Thoracic aorta (tissue), 2 donors: ENCODE measurements at places on chromosomes 2 and 18.

DNA sequence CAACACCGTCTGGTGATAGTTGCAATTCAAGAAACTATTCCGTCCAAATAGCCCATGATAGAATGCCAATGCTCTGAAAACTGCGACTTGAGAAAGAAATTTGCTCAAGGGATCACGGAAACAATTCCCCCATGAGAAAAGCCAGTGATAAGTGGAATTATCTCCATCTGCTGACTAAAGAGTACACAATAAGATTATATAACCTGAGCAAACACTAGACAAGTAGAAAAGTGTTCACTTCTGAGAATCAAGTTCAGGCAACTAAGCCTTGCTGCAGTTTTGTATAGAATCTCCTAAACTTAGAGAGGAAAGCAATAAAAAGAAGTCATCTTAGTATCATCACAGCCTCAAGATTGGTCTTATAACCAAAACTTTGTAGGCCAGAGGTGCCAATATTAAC, 336.3 kb upstream of the NRXN1 start:
- no peak for DNase-seq

- DNase-seq, result no peak
These were observed 634 bp upstream of the CNDP1 start for GRCh38 chr18:74533666-74534065.

GRCh38 chr18:2917259-2918047, 70.6 kb downstream of the EMILIN2 start:
- DNase-seq, result no peak

DNA sequence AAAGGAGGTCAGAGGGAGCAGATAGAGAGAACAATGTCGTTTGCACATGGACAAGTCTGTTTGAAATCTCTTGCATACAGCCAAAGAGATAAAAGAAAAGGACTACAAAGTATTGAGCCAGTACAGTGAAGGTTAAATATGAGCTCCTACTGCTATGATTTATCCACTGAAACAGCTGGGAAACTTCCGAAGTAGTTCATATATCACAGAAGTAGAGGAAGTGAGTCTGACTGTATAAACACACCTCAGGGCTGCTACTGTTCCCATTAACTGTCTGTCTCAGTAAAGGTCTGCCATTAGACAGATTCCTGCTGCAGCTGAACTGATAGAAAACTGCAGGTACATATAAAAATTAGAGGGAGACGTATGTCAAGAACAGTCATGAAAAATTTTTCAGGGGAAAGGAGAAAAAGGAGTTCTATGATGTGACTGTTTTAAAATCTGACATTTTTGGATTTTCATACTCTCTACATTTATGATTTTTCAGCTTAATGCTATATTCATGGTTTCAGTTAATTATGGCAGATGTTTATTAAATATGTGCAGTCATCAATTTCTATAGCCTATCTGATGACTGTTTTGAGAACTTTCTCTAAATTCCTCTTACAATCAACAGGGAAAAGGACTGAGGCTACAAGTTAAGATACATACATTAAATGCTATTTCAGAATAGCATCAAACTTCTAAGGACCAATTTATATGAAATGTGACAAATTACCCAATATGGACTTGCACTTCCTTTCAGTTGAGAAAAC, 364.7 kb downstream of the ERBB4 start:
- DNase-seq, result no peak

GRCh38 chr2:88170472-88170892, 336 bp downstream of the THNSL2 start:
- no peak for DNase-seq

DNA sequence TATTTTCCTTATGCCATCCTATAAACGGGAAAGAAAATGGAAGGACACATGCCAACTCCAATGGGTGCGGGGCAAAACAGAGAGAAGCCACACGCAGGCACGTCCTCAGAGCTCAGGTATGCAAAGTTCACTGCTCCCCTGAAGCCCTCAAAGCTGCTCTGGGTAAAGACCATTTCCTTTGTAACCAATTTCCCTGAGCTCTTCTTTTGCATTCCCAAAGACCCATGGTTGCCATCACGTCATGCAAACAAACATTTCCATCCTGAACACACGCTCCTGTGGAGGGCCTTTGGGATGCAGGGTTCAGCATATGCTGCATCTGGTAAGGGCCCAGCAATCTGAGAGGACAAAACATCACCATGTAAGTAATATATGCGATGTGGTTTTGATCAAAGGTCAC, 69.4 kb downstream of the EMILIN2 start:
- DNase-seq, result no peak

DNA sequence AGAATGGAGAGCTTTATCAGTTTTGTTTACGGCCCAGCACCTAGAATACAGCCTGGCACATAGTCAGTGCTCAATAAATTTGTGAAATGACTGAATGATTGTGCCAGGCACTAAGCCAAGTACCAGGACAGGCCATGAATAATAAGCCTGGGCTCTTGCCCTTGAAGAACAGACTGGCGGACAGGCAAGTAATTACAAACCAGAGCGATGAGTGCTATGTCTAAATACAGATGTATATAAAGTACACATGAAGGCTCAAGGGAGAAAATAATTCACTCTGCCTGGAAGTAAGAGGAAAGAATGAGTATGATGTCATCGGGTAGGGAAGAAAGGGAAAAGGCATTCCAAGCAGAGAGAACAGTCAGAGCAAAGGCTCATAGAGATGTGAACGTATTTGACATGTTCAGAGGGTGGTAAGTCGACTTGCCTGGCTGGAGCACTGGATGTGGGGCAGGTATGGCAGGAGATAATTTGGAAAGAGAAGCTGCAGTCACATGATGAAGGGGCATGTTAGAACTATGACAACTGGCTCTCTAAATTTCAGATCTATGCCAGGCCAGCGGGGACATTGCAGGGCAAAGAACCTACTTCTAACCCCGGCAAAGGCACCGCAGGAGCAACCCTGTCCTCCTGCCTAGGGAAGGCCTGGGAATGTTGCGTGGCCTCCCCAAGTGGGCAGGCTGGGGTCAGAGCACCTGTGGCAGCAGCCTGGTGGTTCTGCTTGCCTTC, 119.1 kb upstream of the STPG4 start:
- no peak for DNase-seq

DNA sequence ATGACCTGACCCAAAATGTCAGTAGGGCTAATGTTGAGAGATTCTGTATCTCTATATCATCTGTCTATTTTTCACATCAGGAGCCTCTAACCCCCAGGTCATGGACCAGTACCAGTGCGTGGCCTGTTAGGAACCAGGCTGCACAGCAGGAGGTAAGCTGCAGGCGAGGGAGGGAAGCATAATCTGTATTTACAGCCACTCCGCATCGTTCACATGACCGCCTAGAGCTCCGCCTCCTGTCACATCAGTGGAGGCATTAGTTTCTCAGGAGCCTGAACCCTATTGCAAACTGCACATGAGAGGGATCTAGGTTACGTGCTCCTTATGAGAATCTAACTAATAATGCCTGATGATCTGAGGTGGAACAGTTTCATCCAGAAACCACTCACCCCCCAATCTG, 180.6 kb downstream of the RDH14 start:
- DNase-seq, result no peak

DNA sequence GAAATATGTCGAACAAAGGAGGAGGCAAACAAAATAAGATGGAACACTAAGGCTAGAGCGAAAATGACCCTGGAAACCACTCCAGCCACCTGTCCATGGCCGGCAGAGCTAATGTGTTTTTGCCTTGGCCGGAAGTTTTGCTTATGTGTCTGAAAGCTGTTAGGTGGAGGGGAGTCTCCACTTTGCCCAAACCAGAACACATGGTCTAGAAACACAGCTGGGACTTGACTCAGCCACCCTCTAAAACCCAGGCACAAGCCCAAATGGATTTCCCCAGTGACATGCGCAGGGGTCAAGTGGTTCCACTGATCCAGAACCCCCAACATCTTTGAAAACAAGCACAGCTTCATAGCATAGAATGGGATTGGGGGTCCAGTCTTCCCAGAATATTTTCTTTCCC, 159.3 kb downstream of the ZBTB7C start:
- DNase-seq, result no peak

GRCh38 chr2:186629250-186629996, 39.6 kb downstream of the ITGAV start:
- DNase-seq, result no peak

DNA sequence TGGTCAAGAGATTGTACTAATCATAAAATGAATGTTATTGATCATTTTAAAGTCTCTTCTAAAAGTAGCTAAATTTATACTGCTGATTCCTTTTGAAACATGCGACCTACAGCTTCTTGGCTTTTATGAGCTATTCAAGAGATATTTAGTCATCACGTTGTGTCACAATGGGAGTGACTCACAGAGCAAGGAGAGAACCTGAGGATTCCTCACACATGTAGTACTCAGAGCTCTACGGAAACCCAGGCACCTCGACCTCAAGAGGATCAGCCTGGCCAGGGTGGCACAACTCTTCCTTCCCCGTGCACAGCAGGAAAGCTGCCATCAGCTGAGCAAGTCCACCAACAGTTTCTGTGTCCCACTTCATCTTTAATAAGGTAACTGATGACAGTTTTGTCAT, at the start of gene DHRS9:
TSS of gene DHRS9 (plus strand) at position 223 of the 400 bp plus-strand sequence. CDS start 12,019 bp downstream, outside the sequence.
- DNase-seq, result no peak

- no peak for DNase-seq
These were observed 238.5 kb upstream of the FANCL start for GRCh38 chr2:58479535-58480140.

DNA sequence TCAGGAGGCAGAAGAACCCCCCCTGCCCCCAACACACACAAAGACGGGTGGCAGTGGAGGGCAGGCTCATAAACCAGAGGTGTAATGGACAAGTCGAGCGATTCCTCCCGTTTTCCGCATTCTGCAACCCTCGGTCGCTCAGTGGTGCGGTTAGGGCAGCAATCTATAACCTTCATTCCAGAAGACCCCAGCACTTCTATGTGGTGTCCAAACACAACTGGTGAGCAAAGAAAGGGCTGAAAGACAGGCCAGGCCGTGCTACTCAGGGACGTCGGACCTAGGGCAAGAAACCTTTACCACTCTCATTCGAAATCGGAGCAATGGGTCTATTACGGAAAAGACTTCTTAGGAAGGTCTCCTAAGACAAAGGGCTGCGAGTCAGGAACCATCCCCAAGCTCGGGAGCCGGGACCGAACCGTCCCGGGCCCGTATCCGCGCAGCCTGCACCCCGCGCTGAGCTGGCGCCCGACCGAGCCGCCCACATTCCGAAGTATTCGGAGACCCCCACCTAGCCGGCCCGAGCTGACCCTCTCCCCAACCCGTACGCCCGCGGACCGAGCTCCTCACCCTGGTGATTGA, 568 bp downstream of the ARL5A start:
- no peak for DNase-seq

GRCh38 chr2:224155371-224155770, 116.3 kb upstream of the SERPINE2 start:
- no peak for DNase-seq

GRCh38 chr2:166282154-166282553, 93.6 kb downstream of the SCN9A start:
- no peak for DNase-seq

DNA sequence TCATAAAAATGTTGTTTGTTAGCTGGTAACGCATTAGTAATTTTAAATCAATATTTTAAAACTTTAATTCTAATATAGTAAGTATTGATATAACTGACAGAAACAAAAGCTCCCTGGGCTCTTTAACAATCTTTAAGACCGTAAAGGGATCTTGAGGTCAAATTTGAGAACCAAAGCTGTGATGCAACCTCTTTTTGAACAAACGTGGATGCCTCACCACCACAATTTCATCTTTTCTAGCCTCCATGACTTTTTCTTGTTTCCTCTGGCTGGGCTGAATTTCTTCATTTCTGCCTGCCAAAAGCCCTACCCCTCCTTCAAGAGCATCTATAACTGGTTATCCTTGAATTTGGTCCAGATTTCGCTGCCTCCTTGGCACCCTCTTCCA, 563 bp upstream of the POLE4 start:
- no peak for DNase-seq

- no peak for DNase-seq
These were observed 451.9 kb upstream of the ZEB2 start for GRCh38 chr2:144971786-144972335.

GRCh38 chr2:235384624-235385023, 109.2 kb upstream of the AGAP1 start:
- no peak for DNase-seq

- no peak for DNase-seq
These were observed 90.6 kb downstream of the SLC4A3 start for GRCh38 chr2:219718066-219718465.

DNA sequence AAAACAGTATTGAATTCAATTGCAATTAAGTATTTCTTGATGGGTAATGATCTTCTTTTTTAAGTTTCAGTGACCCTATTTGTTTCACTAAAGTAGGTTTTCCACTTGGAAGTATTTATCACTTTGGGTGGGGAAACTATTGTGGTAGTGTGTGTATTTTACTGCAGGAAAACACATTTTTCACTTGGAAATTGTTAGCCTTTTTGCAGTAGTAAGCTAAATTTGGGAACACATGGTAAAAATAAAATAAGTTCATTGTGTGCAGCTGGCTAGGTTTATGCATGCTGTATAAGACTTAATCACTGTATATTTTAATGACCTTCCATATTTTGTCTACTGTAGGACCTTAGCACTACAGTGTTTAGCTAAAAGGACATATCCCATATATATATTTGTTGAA, 28.5 kb upstream of the RTTN start:
- DNase-seq, result no peak

DNA sequence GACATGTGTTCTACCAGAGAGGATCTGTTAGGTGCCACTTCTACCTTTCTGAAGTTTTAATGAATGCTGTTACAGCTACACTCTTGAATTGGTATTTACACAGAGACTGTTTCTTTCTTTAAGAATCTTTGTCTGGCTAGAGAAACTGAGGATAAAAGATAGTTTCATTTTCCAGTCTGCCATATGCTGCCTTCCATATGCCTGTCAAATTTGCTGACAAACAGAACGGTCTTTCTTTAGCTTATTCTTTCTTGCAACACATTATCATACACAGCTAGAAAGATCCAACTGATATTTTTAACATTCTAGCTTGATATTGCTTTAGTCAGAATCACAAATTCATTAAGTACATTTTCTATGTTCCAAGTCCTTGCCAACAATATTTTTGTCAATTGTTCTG, 409.8 kb upstream of the CELF4 start:
- DNase-seq, result no peak

DNA sequence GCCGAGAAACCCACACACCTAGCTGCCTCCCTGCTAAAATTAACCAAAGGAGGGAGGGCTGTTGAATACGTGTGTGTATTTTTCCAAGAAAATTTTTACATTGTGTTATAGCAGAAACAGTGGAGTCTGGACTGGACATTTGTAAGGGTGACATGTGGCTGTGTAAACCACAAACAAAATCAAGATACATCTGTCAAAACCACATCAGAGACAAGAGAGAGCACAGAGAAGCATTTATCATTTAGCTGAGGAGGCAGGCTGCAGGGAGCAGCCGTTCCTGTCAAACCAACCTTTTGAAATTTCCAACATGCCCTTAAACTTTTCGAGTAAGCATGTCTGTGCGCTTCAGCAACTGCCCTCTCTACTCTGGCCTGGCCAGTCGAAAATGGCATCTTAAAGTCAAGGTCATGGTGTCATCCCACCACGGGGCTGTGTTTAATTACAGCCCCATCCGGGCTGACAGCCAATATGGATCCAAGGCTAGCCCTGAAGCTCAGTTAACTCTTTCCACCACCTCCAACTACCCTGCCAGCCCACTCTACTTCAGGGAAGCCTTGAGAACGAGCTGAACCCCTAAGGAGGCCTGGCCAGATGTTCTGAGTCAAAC, 8.4 kb downstream of the BCL11A start:
- no peak for DNase-seq
